ENCODE measurements at places on chromosomes 16 and 17. TPM values are rescaled to one million over a fixed set of nuclear protein-coding genes. Genes with fewer than 3 reads are reported as not detected.

DNA sequence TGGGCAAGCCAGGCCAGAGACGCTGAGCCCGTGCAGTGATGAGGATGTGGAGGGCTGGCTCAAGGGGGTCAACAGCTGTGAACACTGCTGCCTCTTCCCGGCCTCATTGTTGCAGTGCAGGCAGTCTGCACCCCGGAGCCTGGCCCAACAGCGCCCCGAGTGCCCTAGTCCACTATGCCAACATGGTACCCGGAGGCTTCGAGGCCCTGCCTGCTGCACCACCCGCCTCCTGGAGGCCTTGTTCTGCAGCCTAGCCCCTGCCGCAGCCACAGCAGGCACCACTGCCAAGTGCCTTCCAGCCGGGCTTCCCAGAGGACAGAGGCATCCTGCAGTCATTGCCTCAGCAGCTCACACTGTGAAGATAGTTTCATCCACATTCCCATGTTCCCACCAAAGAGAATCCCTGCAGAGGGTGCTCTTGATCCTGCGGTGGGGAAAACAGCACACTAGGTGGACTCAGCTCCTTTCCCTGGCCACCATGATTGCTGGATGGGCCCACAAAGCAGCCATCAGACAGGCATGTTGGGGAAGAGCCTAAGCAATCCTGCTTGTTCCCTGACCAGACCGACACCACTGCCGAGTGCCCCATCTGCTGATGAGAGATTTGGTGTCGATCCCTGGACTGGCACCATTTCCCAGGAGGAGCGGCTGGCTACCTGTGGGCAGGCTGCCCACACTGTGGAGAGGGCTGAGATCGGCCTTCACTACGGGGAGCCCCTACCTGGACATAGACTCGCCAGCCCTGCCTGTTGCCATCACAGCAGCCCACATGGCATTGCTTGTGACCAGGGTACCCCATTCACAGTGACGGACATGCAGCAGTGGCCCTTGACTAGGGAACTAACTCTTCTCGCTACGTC is 44.9 kb downstream of the USP22 start:
- DNase-seq = peak; percentile 33

DNA sequence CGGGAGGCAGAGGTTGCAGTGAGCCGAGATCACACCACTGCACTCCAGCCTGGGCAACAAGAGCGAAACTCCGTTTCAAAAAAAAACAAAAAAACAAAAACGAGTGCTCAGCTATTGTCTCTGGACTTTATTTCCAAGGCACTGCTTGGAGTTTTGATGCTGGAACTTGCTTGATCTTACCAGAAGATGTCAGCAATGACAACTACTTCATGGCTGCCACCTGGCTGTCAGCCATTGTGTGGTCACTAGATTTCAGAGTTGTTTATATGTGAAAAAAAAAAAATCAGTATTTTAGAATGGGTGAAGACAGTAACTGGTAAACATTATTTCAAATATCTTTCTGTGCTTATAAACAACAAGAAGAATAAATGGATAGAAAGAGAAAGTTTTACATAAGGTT is 26.3 kb upstream of the OR4D1 start:
- DNase-seq = peak; percentile 36

GRCh38 chr17:27296428-27296979 is 2.6 kb downstream of the WSB1 start:
- DNase-seq = no peak

DNA sequence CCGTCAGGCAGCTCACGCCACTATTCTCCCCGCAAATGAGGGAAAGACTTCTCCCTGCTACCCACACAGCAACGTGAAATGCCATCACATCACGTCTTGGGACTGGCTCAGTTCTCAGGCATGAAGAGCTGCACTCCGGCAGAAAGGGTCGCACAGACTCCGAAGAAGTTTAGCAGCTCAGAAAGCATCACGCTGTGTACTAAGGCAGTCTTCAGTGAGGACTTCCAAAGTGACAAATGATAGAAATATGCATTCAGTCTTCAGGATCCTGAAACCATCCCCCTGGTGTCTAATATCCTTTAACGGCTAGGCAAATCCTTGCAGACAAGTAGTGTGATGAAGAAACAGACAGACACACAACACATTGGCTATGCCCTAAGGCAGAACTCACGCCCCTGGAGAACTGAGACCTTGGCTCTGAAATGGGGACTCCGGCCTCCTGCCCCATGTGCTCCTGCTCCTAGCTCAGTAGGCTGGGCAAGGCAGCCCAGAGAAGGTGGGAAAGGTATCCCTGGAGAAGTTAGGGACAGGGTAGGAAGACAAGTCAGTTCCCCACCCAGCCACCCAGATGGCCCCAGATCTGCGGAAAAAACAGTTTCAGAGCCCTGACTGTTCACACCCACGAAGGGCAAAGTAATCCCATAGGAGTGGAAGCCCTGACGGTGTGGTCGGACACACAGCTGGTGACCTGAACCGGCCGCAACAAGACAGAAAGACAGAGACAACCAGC is 1.6 kb downstream of the XYLT1 start:
- no peak for DNase-seq

DNA sequence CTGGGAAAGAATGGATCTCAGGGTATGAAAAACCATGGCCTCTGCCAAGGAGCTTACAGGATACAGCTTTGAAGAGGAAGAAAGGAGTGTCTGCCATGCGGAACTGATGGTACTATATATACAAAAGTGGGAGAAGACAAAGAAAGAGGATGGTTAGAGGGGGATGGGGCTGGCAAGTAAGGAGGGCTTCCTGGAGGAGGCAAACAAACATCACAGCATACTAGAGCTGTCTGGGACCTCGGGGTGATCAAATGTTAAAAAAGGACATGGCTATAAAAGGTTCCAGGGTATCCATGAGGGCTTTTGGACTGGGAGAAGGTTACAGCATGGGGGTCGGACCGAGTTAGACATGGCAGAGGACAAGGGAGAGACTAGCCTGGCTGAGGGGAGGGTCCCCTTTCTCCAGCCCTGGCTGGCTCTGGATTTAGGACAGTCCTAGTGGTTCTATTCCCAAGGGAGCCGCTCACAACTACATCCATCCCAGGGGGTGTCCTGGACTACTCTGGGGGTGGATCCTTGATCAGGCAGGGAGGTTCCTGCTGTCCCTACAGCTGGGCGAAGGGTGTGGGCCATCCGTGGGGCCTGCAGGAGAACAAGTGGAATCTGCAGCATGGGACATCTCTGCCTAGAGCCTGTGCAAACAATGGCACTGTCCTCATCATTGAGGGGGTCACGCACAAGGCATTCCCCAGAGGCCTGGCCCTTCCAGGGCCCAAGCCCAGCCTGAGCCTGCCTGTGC is 12.2 kb downstream of the WNT9B start:
- no peak for DNase-seq

DNA sequence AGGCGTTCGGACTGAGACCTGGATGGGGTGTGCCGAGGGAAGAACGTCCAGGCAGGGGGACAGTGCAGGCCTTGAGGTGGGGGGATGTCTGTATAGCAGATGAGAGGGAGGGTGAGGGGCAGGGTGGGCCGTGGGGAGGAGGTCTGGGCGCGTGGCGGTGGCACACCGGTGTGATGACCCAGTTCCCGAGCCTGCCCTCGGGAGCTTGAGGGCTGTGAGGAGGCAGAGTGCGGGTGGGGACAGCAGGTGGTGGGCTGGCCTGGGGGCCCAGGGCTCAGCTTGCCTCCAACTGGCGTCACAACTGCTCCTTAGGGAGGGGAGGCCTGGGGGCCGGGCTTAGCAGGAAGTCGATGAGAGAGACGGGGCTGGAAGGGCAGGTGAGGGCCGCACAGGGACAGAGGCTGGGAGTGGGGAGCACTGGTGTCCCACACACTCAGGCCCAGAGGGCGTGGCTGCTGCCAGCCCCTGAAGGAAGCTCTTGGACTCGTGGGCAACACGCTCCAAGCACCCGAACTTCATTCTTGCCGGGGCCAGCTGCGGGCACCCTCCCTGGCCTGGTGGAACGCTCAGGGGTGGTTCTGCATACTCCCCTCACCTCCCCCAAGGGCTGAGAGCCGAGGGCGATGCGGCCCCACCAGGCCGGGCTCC is 6.5 kb downstream of the CACNA1H start:
- DNase-seq = no peak

GRCh38 chr16:50204453-50205108 is 51.5 kb downstream of the TENT4B start:
- DNase-seq = no peak

DNA sequence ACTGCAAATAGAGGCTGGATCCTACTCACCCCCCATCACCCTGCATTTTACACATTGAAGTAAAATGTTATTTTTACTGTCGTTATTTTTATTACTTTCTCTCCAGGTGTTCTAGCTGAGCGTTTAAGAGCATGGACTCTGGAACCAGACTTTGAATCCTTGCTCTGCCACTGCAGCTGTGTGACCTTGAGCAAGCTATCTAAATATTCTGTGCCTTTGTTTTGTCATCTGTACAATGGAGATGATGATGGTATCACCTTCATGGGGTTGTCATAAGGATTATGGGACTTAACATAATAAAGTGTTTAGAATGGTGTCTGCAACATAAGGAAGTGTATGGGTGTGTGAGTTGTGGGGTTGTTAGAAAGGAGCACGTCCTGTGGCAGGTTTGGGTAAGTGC is 17.8 kb downstream of the MSI2 start:
- DNase-seq = no peak

- DNase-seq = no peak
Measured at GRCh38 chr17:1638624-1639300, 6.8 kb downstream of the SCARF1 start.

- peak; percentile 3 for DNase-seq
Measured at GRCh38 chr17:49471089-49471683, 23.9 kb upstream of the NGFR start.

DNA sequence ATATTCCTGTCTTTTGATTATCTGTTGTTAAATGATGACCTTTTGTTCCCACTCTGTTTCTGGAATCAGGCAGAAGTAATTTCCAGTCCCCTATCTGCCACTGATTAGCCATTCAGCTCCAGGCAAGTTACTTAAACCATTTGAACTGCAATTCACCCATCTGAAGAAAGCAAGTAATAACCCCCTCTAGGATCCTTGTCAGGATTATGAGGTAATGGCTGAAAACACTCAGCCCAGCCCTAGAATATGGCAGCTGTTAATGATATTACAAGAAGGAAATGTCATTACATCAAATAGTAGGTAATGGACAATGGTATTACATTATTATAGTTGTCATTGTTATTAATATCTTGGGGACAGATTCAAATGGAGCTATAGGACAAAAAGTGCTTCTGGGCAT is 16.0 kb upstream of the SLC47A1 start:
- DNase-seq = no peak

DNA sequence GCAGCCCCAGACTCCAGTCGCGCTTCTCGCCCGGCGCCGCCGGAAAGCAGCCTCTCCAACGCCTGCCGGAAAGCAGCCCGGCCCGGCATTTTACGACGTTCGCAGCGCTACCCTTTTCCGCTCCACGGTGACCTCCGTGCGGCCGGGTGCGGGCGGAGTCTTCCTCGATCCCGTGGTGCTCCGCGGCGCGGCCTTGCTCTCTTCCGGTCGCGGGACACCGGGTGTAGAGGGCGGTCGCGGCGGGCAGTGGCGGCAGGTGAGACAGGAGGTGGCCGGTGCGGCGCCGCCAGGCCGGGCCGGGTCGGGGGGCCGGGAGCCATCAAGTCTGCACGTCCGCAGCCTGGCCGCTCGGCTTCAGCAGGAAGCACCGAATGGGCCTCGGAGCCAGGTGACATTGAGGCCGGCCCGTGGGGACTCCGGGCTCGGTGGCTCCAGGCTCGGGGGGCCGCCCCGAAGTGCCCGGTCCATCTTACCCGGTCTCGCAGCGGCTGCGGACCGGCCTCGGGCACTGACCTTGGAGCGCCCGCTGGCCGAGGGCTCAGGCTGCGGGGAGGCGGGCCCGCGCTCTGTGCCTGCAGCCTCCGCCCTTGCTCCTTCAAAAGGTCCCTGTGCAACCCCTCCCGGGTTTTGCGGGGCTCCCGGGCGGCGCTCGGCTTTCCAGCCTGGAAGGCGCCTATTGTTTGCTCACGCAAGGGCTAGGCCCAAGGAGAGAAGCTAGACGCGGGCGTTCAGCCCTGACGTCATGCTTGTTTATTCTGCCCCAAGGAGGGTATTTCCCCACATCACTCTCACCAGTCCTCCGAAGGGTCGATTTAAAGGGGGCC is at the start of the genes COX4I1 and EMC8:
TSS of gene COX4I1 (plus strand) at position 199 of the 824 bp plus-strand sequence. CDS start 1,511 bp downstream, outside the sequence.
TSS of gene EMC8 (minus strand) at position 48 of the 824 bp plus-strand sequence. CDS start 249 bp downstream, outside the sequence.
- DNase-seq = peak; percentile 90

- DNase-seq = no peak
Measured at GRCh38 chr16:82943371-82943770, 316.6 kb downstream of the CDH13 start.

GRCh38 chr17:66417300-66417719 is 114.9 kb downstream of the PRKCA start:
- no peak for DNase-seq

GRCh38 chr17:50087912-50088405 is 7.2 kb upstream of the PDK2 start:
- DNase-seq = no peak

- DNase-seq = no peak
Measured at GRCh38 chr17:48297825-48298224, 132.2 kb downstream of the SKAP1 start.

- no peak for DNase-seq
Measured at GRCh38 chr16:72936408-72936807, 111.5 kb downstream of the ZFHX3 start.

- no peak for DNase-seq
Measured at GRCh38 chr16:3643095-3643730, 11.3 kb upstream of the DNASE1 start.

GRCh38 chr17:81511554-81511803 is 1.1 kb downstream of the ACTG1 start:
- DNase-seq = no peak

DNA sequence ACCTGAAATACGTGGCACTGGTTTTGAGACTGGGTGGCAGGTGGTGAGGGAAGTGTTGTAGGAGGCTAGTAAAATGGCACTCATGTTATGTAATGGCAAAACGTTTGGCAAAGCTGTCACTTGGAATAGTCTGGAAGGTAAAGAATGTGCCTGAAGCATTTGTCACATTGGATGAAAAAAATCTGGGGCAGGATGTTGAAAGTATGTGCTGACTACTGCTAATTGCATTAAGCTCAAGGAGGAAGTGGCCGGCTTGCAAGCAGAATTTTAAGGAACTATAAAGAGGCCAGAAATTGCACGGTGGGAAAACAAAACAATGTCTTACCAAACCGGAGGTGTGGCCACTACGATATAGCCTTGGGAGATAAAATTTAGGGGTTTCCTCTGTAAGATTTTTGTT is 26.6 kb upstream of the NLRP1 start:
- DNase-seq = no peak

Gene CACNG1
- not detected for total RNA-seq

Gene TEFM
- 14.5 TPM for total RNA-seq

Gene SLC38A8
- total RNA-seq = not detected

Gene PYDC1
- not detected for total RNA-seq

Gene ZNF598
- total RNA-seq = 72.1 TPM

Gene CARD14
- not detected for total RNA-seq

Gene KRTAP4-1
- total RNA-seq = not detected

Gene CHD9NB
- total RNA-seq = 58.1 TPM

Gene DRC3
- 1.0 TPM for total RNA-seq

Gene HCRT
- not detected for total RNA-seq

Gene CNTROB
- 29.3 TPM for total RNA-seq

Gene RNF112
- total RNA-seq = not detected

Gene SKAP1
- total RNA-seq = not detected

Gene TBC1D3E
- total RNA-seq = not detected

Gene KRTAP4-5
- not detected for total RNA-seq

Gene SLC25A19
- total RNA-seq = 15.6 TPM

Measured in G401 (cell line).